ENCODE measurements at places on chromosomes 5 and 9.

- DNase-seq, result no peak
Observed at GRCh38 chr9:34989946-34990635, 546 bp downstream of the DNAJB5 start.

GRCh38 chr9:132864691-132865090 is 13.4 kb downstream of the AK8 start:
- DNase-seq, result no peak

DNA sequence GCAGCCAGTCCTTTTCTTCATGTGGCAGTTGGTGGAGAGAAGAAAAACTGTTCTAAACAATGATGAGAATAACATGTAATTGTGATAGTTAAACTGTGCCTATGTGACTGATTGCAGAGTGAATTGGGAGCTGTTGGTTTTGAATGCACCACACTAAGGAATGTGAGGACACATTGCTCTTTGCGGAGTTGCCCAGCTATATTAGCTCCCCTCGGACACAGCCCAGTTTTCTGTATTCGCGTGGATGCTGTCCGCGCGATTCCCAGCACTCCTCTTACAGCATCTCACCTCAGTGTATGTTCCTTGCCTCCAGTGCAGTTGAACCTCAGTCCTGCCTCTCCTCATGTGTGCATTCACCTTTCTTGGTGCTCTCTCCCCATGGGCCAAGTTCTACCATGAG is 32.2 kb downstream of the TGFBI start:
- DNase-seq, result no peak

- DNase-seq, result no peak
Observed at GRCh38 chr9:109107402-109108240, 12.1 kb downstream of the TMEM245 start.

GRCh38 chr9:6787793-6788161 is 30.0 kb downstream of the KDM4C start:
- DNase-seq, result no peak

All from stimulated activated CD4-positive, alpha-beta T cell treated with anti-CD3 and anti-CD28 coated beads, Interleukin-15, amount 100 ng/mL, for 1 hour (primary cell).